Astrocyte of the cerebellum (primary cell): ENCODE measurements at places on chromosomes 11 and 22.

GRCh38 chr22:48639896-48640748, 1187.6 kb downstream of the BRD1 start:
- no peak for DNase-seq

- DNase-seq, result no peak
These were observed 9.1 kb downstream of the FAM111A start for GRCh38 chr11:59151761-59152160.

- no peak for DNase-seq
These were observed 20.9 kb downstream of the OOSP3 start for GRCh38 chr11:59899532-59899931.

- no peak for DNase-seq
These were observed 76.0 kb downstream of the FDX1 start for GRCh38 chr11:110505528-110506284.

- peak; percentile 68 for DNase-seq
These were observed 57.8 kb downstream of the ENDOD1 start for GRCh38 chr11:95147364-95147905.

DNA sequence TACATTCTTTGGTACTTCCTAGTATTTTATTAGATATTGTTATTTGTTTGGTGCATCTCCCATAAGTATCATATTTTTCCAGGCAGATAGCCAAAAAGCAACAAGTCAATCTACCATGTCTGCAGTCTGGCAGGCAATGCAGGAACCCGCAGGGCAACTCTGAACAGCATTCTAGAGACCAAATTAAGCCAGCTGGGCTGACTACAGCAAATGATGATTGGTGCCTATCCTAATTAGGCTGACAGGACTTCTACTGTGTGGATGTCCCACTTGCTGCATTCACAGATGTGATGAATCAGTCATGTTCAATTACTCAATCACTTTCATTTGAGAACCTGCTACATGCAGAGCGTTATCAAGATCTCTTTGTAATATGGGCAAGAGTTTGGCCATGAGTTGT, 40.3 kb upstream of the AMOTL1 start:
- DNase-seq, result no peak

- no peak for DNase-seq
These were observed 36.3 kb downstream of the ASRGL1 start for GRCh38 chr11:62373464-62374119.

DNA sequence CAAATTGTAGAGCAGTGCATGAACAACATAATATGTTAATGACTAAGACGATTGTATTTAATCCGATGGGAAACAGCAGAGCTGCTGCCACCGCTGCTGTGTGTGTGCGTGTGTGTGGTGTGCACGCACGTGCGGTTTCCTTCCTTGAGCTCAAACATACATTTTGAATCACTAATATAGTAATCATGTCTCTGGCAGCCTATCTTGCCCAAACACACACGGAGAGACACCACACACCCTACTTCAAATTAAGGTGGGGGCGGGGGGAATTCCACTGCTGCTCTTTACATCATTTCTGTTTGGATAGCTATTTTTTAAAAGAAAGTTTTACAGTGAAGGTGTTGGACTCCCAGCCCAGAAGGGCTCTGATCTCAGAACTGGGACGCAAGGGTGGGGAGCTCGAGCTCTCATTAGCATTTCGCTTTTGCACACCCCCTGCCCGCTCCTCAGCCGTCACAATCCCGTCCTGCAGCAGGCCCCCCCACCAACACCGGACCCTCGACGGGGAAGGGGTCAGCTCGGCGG, 651 bp upstream of the FAM83F start:
- no peak for DNase-seq

DNA sequence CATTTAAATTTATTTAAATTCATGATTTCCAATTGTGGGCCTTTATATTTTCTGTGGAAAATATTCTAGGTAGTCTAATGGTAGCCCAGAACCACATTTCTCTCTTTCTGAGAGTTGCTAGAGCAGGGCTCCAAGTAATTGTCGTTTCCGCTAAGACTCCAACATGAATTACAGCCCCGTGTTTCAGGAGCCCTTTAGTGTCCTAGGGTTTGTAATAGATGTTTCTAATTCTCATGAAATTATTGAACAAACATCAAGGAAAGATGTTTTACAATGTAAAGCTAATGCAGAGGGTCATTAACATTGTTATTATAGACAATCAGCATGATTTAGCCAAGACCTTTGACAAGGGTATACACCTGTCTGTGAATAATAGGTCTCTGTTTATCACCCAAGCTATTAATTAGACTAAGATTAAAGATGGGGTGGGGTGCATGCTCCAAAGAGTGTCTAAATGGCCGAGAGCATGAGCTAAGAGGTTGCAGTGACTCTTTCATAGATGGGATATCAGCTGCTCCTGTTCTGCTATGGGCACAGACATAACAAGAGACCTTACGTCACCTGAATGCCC, 81.8 kb upstream of the NTM start:
- no peak for DNase-seq

DNA sequence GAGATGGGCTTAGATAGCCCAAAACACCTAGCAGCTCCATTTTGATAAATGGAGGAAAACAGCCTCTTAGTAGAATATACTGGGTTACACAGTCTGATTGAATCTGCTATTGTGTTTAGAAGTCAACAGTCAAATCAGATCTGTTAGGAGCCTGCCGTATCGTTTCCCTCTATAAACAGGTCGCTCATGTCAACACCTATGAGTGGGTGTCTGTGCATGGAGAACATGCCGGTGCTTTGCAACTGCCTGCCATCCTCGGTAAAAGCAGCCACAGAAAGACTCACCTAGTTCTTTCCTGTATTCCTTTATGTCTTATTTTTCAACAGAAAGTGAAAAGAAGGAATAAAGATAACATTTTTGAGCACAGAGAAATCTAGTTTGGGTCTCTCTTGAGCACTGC, 99.4 kb downstream of the ETS1 start:
- DNase-seq, result no peak

- DNase-seq, result no peak
These were observed 93.8 kb downstream of the KCNC1 start for GRCh38 chr11:17828311-17828751.

DNA sequence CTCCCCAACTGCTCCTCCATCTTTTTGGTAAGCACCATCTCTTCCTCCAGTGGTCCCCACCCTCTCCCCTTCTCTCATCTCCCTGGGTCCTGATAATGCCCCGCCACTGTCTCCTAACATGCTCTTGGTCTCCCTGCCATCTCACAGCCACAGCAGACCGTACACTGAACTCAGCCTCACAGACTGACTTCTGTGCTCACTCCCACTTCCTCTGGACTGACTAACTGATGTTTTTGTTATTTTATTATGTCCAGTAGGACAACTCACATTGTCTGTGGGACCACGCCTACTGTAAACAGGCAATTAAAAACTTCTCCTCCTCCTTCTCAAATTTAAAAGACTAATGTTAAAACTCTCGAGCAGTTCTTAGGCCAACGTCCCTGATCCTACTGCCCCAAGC, 2.6 kb upstream of the GNAZ start:
- no peak for DNase-seq

DNA sequence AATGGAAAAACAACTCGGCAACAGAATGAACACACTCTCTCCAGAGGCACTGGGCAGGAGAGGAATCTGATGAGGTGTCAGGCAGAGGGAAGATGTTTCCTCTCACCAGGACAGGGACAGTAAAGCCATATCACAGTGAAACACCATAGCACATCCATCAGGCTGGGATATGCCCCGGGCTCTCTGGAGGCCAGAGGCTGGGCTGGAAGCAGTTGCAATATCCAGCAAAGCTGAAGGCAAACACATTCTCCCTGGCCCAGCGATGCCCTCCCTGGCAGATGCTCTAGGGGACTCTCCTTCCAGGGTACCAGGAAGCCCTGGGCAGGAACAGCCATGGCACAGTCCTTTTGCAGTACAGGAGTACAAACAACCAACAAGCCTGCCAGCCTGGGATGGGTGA, 11.1 kb downstream of the RSPH14 start:
- DNase-seq, result no peak

DNA sequence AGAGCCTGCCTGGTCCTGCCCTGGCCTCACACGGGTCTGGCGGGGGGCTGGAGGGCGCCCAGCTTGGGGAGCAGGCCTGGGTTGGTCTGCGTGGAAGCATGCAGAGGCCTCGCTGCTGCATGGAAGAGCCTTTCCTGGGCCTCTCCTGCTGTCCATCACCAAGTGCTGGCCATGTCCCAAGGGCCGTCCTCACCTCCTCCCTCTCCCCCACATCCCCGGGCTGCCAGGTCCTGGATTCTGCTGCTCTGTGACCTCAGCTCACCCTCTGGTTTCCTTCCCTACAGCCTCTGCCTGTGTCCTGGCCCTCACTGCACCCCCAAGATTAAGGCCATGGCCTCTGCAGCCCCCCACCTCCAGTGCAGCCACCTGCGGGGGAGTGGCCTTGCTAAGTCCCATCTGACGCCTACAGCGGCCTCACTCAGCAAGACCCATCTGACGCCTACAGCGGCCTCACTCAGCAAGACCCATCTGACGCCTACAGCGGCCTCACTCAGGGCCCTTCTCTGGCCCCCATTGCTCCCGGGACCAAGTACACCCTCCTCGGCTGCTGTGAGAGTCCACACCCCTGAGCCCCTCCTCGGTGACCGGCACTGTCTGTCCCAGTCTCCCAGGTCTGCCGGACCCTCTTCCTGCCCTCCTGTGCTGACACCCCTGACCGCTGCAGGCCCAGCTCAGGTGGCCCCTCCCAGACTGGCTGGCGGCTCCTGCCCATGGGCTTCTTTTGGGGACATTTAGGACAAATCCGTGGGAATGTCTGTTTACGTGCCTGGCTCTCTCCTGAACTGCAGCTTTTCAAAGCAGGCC, 119.5 kb upstream of the B3GAT1 start:
- DNase-seq, result no peak

DNA sequence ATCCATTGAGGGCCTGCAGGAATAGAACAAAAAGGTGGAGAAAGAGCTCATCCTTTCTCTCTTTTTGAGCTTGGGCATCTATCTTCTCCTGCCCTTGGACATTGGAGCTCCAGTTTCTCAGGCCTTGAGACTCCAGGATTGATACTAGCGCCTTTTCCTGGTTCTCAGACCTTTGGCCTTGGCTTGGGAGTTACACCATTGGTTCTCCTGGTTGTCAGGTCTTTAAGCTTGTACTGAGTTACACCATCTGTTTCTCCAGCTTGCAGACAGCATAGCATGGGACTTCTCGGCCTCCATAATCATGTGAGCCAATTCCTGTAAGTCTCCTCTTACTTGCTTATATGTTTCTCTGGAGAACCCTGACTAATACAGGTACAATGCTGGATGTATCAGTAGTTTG, 72.6 kb downstream of the GRK3 start:
- no peak for DNase-seq

DNA sequence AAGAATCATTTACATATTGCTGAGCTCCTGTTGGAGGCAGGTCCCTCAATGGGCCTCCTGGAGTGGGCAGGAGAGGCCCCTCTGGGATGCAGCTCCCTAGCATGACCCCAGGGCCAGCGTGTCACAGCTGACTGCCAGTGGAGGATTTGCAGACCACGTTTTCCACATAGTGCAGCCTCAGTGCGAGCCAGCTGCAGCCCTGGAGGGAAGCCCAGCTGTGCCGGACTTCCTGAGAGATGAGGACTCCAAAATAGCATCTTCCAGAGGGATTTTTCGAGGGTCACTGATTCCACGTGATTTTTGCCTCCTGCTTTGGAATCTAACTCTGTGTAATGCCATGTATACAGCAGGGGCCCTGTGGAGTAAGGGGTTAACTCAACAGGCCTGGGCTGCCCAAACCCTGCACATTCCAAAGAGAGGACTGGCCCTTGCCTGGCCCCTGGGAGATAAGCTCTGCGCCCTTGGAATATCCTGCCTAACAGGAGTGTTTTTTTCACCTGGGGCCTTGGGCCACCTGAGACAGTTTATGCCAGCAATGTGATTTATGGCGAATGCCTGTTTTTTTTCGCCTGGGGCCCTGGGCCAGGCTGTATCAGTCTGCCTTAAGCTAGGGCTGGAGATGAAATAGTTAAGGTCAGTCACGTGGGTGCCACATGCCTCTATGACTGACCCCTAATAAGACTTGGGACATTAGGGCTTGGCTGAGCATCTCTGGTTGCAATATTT, 47.4 kb downstream of the RPS6KA4 start:
- DNase-seq, result no peak

- no peak for DNase-seq
These were observed 135.4 kb upstream of the LARGE1 start for GRCh38 chr22:34055525-34056200.

DNA sequence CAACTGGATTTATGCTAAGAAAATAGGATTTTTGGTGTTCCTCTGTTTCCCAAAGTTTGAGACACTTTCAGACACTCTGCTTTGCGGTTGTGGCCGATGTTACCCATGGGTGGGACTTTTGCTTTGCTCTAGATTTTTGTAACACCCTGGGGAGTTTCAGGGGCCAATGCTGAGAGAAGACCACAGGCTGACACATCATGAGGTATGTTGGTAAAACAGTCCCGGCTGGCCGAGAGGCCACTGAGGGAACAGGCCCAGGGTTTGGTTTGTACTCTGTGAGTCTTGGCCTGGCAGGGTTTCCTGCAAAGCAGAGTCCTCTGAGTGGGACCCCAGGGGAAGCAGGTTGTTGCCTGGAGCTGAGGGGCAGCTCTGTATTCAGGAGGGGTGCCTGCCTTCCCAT, 78.5 kb upstream of the PITPNB start:
- DNase-seq, result no peak
